ENCODE measurements at places on chromosomes 2 and 18.

DNA sequence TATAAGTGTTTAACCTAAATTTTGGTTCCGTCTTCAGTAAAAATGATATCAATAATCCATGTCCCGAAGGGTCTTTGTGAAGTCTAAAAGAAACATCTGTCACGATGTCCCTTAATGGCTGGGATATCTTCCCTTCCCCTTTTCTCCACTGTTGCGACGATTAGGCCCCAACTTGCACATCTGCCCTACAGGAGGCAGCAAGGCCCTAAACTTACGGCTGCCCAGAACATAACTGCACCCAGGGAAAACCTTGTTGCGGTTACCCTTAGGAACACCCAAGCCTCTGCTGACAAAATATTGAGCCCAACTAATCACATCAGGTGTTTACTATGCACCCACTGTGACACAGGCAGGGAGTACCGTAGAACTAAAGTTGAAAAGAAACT, 1.3 kb upstream of the SMAD2 start:
- no peak for DNase-seq

DNA sequence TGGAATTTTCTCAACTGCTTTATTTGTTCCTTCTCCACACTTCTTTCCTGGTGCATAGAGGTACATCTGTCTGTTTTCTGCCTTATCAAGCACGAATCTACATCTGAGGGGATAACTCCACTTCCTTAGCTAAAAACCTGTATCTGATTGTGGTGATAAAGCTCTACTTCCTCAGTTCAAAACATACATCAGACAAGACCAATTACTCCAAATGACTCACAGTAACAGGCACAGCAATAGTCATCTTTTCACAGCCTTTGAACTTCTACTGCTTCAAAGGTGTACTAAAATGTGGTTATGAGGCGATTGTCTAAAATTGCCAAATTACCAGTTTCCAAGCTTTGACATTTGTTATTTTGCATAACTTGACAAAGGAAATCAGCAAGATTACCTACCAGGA, 803.6 kb upstream of the ZEB2 start:
- no peak for DNase-seq

GRCh38 chr18:59008302-59008974, 131.2 kb upstream of the SEC11C start:
- no peak for DNase-seq

- DNase-seq, result no peak
Observed at GRCh38 chr2:202671317-202672035, 36.7 kb downstream of the FAM117B start.

GRCh38 chr2:173354582-173355131, at the start of gene CDCA7:
TSS of gene CDCA7 (plus strand) at chr2:173354872. CDS start at chr2:173354964, 92 bp downstream.
- DNase-seq, result peak; percentile 12

DNA sequence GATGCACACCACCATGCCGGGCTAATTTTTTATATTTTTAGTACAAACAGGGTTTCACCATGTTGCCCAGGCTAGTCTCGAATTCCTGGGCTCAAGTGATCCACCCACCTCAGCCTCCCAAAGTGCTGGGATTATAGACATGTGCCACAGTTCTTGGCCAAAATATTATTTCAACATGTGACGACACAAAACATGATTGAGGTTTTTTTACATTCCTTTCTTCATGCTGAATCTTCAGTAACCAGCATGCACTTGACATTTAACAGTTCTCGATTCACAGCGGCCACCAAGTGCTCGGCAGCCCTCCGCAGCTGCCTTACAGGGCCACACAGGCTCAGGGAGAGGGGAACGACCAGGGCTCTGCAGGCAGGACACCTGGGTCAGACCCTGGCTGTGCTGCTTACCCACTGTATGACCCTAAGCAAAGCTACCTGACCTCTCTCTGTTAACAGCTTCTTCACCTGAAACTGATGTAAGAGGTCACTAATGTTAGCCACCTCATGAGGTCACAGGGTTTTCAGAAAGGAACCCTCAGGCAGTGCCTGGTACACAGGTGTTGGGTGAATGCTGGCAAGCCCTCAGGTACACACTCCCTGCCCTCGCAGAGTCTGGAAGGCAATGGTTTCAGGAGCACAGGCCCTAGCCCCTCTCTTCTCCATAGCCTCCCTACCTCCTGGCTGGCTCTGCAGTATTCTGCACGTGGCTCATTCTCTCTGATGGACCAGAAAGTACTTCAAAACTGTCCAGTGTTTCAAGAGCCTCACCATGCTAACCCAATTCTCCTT, 25.7 kb downstream of the TUBB6 start:
- no peak for DNase-seq

DNA sequence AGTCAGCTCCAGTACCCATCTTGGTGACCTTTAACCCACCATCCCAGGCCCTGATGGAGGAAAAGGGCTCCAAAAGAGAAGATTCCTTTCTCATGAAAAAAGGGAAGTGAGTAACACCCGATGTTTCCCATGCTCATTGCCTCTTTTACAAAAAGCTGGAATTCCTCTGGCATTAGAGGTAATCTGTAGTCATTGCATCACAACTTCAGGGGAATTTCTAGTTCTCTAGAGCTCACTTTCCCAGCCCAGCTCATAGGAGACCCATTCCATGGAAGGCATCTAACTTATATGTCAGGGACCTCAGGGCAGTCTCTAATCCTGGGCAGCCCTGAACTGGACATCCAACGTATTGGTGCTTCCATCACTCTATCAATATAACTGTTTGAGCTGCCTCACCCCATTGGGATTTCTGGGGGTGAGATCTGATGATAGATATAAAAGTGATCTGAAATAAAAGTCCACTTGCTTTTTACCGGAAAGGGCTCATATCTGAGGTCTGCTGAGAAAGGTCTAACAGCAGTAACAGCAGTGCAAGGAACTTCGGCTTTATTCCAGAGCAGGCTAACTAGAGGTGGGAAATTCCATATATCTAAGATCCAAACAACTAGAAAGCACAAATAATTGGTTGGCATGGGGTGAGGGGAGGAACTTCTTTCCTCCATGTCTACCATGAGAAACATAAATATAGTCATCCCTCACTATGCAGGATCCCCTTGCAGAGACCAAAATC, 106.1 kb downstream of the ETAA1 start:
- DNase-seq, result no peak

- no peak for DNase-seq
Observed at GRCh38 chr2:117618607-117619006, 195.9 kb upstream of the DDX18 start.

DNA sequence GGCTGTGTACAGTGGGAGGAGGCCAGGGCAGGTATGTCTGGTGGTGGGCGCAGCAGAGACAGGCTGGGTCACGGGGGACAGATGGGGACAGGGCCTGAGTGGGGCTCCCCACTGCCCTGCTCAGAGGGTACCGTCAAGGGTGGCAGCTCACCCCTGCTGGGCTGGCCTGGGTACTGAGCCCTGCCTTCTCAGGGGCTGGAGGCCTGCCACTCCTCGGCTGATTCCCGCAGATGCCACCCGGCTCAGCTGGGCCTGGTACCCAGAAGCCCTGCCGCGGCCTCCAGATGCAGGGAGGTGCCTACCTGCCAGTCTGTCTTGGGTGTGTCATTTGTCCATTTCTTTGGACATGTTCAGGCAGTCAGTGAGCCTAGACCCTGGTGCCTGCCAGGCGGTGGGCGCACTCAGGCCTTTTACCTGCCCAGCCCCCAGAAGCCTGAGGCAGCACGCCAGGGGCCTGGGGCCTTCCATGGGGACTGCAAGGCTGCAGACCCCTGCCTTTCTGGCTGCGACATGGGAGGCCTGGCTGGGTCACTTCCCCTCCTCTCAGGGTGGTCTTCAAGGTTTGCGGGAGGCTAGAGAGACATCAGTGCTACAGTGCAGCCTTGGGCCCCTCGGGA, 3.3 kb downstream of the SNORC start:
- no peak for DNase-seq

GRCh38 chr18:37705016-37705415, 139.4 kb upstream of the CELF4 start:
- DNase-seq, result no peak

- no peak for DNase-seq
Observed at GRCh38 chr2:240881913-240882312, 13.3 kb downstream of the AGXT start.

Measured in activated T-helper 9 cell treated with anti-CD3 and anti-CD28 coated beads, Interleukin-2, amount 50 U/mL, for 16 hours (primary cell).